GM20000 (cell line): ENCODE measurements at places on chromosomes 11 and 22.

DNA sequence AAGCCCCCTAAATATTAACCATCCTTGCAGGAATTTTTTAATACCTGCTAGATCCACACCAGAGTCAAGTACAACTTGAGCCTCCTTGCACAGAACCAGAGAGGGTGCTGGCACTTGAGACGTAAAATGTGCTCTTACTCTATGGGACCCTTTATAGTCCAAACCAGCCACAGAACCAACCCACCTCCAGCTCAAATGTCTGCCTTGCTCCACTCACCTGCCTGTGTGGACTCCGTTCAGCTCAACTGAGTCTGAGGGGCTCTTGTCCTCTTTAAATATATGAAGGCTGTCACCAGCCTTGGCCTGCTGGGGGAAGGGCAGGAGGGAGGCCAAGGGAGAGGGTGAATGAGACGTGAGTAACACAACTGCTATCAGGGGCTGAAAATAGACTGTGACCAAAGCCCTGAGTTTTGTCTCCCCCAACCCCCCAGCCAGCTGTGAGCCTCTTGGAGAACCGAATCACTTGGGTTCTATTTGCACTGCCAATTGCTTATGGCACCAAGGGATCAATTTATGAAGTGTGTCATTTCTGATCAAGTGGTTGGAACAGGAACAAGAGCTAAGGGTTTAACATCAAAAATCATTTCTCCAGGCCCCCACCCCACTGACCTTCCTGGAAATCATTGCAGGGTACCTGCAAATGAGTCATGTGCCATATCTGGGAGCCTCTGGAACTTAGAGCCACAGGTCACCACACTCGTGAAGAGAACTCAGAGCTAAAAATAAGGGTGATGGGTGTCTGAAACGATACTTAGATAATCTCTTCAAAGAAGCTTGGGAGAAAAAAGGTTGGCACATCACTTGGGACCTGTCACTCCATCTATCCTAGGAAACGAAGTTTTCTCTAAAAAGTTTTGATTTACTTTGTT is at the start of gene CSRP3:
CSRP3 (minus strand) TSS at position 247 of the 869 bp plus-strand sequence. CDS start 9,535 bp downstream, outside the sequence.
- DNase-seq = no peak

DNA sequence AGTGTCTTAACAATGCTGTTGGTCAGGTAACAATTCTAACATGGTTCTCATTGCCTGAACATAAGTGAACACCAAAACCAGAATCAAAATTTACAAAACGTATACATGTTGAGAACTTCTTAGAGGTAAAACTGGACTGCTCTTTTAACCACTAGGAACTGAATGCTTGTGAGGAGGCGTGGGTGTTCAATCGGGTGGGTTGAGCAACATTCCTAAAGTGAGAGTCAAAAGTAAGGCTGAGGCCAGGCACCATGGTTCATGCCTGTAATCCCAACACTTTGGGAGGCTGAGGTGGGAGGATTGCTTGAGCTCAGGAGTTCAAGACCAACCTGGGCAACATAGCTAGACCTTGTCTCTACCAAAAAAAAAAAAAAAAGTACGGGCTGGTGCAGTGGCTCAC is 11.5 kb downstream of the PPME1 start:
- no peak for DNase-seq

DNA sequence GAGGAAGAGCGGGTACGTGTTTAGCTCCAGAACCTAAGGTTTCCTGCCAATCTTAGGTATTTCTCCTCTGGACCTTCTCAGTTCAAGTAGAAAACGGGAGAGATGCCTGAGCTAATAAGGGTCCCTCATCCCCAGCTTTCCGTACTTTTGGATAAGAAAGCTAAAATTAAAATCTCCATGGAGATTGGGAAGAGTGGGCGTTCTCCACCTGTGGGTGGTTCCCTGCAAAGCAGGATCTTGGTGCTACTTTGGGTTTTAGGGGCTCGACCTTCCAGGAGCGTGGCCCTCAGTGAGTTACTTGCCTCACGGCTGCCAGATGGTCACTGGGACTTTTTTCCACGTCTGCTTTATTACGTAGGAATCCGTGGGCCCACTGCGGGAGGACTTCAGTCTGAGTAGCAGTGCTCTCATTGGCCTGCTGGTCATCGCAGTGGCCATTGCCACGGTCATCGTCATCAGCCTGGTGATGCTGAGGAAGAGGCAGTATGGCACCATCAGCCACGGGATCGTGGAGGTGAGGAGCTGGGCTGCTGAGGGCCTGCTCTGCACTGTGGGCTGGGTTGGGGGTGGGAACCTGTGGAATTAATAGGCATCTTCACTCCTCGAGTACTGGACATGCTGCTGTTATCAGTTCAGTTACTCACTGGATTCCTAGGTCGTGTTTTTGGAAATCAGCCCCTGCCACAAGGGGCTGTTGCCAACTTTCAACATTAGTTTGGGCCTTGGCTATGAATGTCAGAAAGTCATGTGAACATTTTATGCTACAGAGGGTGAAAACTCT is 17.8 kb upstream of the ST14 start:
- no peak for DNase-seq

GRCh38 chr11:65653229-65654225 is 9.2 kb downstream of the RELA start:
- no peak for DNase-seq

- DNase-seq = no peak
Measured at GRCh38 chr11:125464270-125464662, 31.8 kb downstream of the FEZ1 start.

DNA sequence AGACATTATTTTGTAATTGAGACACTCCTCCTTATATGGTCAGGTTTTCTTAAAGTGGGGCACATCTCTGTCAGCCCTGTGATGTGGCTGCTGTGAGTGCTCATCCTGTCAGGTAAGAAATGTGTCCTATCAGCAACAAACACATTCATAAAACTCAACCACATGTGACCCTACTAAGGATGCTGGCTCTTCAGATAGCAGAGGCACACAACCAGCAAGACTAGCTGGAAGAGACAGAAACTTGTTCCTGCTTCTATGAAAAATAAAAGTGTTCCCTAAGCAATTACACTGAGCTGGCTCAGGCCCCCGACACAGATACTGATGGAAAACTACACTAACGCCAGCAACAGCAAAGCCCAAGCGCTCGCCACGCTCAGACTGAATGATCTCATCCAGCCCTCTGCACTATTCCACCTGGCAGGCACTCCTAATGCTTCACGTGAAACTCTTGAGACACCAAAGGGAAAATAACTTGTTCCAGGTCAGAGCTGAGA is 49.8 kb upstream of the CYP2D6 start:
- DNase-seq = no peak
